Cortex of kidney (tissue), 1 donor: ENCODE measurements at places on chromosomes 6 and 20.

DNA sequence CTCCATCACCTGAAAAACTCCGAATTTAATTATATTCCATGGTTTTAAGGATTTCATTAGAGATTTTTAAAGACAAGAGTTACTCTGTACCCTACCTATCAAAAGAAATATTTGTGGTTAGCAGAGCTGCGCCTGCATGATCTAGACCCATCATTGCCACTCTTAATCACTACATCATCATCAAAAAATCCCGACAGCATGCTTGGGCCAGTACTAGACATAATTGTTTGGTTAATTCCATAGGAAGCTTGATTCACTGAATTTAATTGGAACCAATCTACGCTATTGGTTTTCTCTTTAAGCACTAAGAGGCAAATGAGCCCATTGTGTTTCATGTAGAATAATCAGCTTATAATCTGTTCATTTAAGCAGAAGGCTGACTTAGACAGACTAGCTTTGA, 33.4 kb upstream of the RNF217 start:
- no peak for DNase-seq

DNA sequence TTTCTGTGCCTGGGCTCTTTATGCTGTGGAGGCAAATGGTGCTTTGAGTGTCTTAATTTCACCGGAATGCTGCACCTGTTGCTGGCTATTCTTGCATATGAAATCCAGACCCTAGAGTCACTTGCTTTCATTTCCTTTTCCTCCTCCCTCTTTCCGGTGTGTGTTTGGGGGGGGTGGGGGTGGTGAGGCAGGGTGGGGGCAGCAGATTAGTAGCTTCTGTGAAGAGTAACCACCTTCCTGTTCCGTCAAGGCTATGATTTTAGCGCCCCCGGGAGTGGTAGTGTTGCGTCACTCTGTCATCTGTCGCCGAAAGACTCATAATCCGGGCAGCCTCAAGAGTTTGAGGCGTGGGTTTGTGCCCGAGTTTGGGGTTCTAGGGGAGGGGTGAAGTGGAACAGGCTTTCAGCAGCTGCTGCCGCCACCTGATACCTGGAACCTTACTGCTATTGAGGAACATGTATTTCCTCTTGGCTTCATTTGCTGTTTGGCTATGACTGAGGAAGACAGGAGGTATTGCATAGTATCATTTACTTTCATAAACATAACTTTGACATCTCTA, 49.1 kb downstream of the UTRN start:
- DNase-seq: no peak

GRCh38 chr6:31358302-31358701, 1.3 kb upstream of the HLA-B start:
- DNase-seq: no peak

- DNase-seq: no peak
Observed at GRCh38 chr6:54541541-54541940, 233.3 kb downstream of the TINAG start.

GRCh38 chr6:138465007-138465645, 34.2 kb downstream of the NHSL1 start:
- DNase-seq: no peak

GRCh38 chr20:51541189-51542032, 1.1 kb downstream of the NFATC2 start:
- no peak for DNase-seq

DNA sequence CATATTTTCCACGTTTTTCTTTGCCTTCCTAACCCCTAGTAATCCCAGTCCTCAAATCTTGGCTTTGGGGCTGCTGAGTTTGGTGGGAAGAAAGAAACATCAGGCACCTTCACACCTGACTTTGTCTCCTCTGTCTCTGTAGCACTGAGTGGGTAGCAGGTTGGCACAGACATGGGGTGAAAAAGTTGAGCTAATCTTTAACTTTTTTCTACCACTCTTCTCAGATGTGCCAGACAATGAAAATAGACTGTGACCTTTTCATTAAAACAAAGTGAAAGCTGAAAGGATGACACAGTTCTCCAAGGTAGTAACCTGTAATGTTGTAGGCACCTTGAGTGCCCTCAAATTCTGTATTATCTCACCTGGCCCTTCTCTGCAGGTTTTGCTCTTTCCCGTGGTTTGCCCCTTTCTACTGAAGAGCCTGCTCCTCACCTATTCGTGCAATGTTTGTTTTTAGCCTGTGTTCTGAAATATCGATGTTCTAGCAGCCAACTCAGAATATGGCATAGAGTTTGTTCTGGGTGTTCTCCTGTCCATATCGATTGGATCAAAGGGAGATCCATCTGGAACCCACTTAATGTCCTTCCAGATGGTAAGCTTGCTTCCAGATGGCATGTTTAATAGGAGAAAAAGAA, 57.8 kb upstream of the ATXN1 start:
- DNase-seq: no peak

- no peak for DNase-seq
Observed at GRCh38 chr6:28775405-28776129, 148.2 kb downstream of the TRIM27 start.

DNA sequence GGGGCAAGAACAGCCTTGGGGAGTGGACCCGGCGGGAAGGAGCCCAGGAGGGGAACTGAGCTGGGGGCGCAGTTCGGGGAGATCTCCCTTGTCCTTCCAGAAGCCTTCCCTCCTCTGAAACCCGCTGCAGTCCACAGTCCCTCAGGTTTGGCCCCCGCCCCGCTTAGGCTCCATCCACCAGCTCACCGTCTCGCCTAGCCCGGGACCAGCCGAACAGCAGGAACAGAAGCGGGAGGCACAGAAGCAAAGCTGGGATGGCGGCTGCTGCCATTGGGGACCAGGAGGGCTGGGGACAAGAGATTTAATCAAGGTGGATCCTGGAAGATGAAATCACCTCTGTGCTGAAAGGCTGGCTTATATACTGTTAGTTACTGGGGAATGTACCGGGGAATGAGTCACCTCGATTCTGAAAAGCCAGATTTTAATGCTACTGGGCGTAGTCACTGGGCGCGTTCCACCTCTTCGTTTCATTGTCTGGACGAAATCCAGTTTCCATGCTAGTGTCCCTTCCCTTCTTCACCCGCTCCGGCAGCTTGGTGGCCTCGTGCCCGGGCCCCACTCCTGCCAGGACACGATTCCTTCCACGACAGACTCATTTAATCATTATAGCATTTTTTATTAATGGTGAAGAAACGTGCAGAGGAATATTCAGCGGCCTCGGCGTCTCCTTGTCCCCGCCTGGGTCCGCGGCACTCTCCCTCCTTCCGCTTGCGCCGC, at the start of gene RAET1L:
Gene RAET1L, minus strand, starts transcription at position 332 of the 717 bp plus-strand sequence. Its CDS starts 61 bp downstream, at position 271.
- DNase-seq: no peak

GRCh38 chr6:92723390-92723931, 695.9 kb downstream of the EPHA7 start:
- no peak for DNase-seq

DNA sequence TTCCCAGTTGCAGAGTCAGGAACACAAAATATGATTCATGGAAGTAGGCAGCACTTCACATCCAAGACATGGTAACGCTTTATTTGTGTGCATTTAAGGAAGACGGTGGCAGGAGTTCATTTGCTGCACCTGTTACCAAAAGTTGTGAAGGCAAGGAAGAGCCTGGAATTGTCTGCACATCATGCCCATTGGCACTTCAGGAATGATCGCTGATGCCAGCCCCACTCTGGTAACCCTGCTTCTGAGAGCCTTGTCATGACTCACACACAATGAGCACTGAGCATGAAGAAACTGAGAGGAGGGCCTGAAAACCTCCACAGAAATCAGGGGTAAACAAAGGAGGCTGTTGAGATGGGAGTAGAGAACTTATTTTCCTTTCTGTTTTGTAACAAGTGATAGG, 181.1 kb downstream of the RPS12 start:
- DNase-seq: no peak

DNA sequence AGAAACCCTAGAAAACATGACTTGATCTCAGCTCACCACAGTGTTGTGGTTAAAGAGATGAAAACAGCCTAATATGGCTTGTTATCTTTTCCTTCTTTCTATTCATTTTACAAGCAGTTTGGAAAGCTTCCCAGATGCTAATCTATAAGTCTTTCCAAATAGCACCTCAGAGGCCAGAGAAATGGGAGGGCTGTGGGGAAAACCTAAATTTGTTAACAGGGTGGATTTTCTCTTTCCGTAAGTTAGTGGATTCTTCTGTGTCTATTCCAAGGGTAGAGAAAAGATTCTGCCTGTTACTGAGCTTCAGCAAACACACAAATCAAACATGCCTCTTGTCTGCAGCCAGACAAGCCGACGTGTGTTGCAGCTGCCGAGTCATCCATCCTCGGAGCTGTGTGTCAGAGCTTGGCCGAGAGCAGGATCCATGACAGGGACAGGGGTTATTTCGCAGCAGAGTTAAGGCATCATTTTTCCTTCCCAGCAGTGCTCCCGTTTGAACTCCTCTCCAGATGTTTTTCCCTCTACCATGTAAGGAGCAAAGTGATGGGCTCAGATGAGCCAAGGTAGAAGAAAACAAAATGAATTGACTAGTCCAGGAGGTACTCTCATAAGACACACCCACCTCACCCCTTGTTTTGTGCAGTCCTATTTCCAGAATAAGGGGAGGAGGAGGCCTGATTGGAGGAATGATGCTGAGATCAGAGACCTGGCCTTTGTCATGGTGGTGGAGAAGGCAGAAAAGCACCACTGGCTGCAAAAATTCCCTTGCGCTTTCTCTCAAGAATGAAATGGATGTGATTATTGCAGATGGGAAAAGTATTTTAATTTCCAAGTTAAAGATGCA, 560.0 kb downstream of the C6orf118 start:
- no peak for DNase-seq

- DNase-seq: no peak
Observed at GRCh38 chr6:13566500-13566899, 7.9 kb upstream of the SIRT5 start.

GRCh38 chr6:73579851-73580246, 59.0 kb upstream of the EEF1A1 start:
- DNase-seq: no peak

DNA sequence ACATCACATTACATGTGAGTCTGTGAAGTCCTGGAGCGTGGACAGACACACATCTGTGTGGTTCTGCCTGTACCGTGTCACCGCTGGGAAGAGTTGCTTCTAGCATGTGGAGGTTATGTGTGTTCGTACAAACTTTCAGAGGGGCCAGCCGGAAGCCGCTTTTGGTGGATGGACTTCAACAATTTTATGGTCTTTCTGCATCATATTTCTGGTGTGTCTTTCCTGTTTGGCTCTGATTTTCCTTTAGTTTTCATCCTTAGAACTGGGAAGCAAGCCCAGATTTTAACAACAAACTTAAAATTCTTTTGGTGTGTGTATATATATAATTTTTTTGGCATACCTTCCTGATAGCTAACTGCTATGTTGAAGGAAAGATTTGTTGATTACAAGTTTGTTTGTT, 71.2 kb downstream of the TIAM2 start:
- no peak for DNase-seq

DNA sequence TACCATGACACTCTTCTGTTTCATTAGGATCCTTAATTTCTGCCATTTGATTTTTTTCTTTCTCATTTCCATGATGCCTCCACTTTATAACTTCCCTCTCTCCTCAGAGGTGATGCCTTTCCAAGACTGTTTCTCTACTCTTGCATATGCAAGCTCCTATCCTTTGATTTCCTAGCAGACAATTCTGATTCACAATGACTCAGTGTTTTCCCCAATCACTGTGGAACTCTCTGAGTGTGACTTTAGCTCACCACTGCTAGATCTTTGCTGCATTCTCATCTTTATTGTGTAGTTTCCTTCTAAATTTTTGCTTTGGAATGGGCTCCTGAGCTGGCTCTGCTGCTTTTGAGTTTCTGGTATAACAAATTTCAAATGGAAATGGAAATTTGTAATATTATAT, 184.9 kb downstream of the TINAG start:
- no peak for DNase-seq
